Heart right ventricle (tissue), 16 donors: ENCODE measurements at places on chromosomes 7 and 10. TPM values are rescaled to one million over a fixed set of nuclear protein-coding genes. Genes with fewer than 3 reads are reported as not detected.

Gene FBH1
- 59.1 TPM for polyA plus RNA-seq

Gene CYP2C19
- polyA plus RNA-seq: not detected

Gene ZSCAN25
- polyA plus RNA-seq: 3.6 TPM

Gene OR2A5
- not detected for polyA plus RNA-seq

Gene DGKI
- 0.16 TPM for polyA plus RNA-seq

Gene GBX1
- polyA plus RNA-seq: 0.04 TPM

Gene WASHC2A
- 15.8 TPM for polyA plus RNA-seq

Gene CPEB3
- polyA plus RNA-seq: 4.9 TPM

Gene ENTPD1
- 4.9 TPM for polyA plus RNA-seq

Gene PPP1R17
- not detected for polyA plus RNA-seq

Gene SFRP4
- 0.20 TPM for polyA plus RNA-seq

Gene SPDYE16
- 0.22 TPM for polyA plus RNA-seq
